M059J (cell line): ENCODE measurements at places on chromosomes 11 and 22.
A peak's percentile ranks its signal among the peaks of the same experiment; 100 is the strongest.

DNA sequence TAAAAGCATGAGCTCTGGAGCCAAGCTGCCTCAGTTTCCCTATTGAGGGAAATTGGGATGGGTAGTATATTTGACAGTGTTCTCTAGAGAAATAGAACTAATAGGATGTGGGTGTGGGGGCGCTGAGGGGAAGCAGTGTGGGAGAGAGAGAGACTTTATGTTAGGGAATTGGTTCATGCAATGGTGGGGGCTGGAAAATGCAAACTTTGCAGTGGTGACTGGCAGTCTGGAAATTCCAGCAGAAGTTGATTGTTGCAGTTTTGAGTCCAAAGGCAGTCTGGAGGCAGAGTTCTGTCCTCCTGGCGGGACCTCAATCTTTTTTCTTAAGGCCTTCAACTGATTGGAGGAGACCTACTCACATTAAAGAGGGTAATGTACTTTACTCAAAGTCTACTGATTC is 59.4 kb upstream of the SYT13 start:
- DNase-seq: no peak

GRCh38 chr11:101915791-101916291 is 481 bp downstream of the ANGPTL5 start:
- peak; percentile 76 for DNase-seq

DNA sequence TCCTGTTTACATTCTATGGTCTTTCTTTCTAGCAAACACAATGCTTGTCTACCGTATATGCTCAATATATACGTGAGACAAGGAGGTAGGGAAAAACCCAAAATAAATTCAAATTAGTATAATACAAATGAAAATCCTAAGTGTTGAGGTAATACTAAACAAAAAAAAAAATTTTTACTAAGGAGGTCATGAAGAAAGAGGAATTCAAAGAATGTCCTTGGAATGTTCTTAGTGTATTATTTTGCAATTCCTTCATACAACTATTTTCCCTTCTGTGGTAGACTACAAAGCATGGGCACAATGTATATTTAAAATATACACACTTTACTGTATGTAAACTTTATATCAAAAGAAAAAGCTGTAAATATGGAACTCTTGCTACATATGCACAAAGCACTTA is 36.4 kb downstream of the PIK3C2A start:
- peak; percentile 60 for DNase-seq

DNA sequence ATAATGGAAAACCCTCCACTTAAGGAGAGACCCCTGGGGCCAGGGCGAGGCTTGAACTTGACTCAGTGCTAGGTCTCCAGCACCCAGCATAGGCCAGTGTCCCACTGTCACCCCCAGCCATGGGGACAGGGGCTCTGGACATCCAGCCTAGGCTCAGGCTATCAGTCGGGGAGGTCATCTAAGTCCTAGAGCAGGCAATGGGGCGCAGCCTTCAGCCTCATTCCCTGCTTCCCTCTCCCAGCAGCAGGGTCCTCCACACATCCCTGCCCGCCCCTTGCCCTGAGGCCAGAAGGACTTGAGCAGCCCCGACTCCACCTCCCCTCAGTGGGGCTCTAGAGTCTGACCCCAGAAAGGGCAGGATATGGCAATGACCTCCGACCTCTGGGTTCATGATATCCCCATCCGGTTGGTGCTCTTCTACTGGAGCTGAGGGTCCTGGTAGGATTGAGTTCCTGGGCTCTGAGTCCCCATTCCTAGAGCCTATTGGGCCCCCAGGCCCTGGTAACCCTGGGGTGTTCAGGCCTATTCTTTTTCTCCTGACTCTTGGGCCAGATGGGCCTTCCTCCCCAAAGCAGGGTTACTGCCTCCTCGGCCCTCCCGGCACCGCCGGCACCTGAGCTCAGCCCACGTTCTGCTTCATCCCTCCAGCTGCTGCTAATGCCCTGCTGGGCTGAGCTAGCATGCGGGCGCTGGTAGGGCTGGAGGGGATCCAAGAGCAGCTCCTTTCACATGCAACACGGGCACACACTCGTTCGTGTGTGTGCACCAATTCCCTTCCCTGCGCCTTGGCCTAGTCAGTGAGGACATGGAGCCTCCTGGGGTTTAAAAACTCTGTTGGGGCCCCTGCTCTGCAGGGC is 4.4 kb downstream of the CST6 start:
- no peak for DNase-seq

GRCh38 chr11:3825473-3826154 is 15.1 kb downstream of the RHOG start:
- no peak for DNase-seq

GRCh38 chr11:86264649-86265048 is 20.1 kb downstream of the EED start:
- DNase-seq: no peak

DNA sequence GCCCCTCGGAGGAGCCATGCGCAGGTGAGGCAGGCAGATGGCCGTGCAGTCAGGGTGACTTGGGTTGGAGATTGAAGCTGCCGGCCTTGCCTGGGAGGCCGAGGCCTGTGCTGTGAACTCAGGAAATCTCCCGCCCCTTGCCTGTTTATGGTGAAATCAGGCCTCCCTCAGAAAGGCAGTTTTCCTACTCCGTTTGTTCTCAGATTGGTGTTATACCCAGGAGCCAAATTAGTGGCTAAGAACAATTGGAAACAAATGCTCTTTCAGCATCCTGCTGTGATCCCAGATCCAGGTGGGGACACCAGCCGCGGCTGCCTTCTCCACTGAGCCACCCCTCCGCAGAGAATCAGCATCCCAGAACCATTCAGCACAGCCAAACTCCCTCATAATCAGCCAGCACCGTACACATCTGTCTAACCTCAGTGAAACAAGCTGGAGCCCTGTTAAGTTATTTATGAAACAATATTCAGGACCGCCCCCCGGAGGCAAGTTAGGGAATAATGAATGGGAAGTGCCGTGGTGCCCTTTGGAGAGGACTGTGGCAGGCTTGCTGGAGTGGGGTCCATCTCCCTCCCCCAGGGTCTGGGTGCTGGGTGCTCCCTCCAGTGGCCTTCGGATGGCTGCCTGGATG is 60.0 kb downstream of the PKNOX2 start:
- peak; percentile 12 for DNase-seq

DNA sequence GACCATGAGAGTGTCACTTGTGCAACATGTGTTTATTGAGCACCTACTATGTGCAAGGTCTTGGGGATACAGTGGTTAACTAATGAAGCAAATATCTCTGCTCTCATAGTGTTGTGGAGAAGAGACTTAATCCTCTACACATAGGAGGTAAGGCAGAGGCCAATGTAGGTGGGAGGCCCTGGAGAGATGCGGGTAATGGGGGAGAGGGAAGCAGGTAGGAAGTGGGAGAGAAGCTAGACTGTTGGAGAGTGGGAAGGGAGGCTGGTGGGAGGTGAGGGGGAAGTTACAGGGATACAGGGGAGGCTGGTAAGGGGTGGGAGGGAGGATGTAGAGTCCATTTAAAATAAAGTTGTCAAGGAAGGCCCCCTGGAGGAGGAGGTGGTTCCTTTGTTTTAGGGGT is 240.0 kb downstream of the MIAT start:
- DNase-seq: no peak

GRCh38 chr22:43434275-43434927 is 22.6 kb downstream of the MPPED1 start:
- no peak for DNase-seq

- no peak for DNase-seq
Observed at GRCh38 chr22:24128631-24129262, 52.5 kb upstream of the SUSD2 start.

DNA sequence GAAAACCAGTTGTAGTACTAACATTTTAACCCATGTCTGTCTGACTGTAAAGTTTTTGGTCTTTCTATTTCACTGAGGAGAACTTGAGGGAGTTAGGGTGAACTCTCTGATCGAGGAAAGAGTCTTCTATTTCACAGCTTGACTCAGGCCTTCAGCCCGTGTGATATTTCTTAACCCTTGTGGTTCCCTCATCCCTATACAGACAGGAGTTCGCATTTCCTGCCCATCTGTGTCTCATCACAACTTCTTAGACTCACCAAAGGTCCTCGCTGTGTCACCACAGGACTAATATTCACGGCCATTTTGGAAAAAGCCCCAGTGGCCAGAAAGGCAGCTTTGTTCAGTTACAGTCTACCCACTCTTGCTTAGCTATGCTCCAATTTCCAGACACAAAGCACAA is 172.8 kb downstream of the FAM181B start:
- DNase-seq: no peak

GRCh38 chr11:1917523-1918435 is 1.7 kb upstream of the TNNT3 start:
- no peak for DNase-seq

DNA sequence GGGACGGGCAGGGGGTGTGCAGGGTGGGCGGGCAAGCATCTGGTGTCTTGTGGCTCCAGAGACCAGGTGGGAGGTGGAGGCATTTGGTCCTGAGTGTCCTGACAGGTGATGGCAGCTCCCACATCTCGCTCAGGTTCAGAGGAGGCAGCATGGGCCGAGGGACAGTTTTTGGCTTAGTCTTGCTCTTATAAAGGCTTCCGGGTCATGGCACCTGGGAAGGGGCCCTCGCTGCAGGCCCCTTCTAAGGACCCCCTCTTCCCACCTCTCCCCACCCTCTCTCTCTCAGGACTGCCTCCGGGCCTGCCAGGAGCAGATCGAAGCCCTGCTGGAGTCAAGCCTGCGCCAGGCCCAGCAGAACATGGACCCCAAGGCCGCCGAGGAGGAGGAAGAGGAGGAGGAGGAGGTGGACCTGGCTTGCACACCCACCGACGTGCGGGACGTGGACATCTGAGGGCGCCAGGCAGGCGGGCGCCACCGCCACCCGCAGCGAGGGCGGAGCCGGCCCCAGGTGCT is 9.9 kb downstream of the CCND1 start:
- DNase-seq: no peak

DNA sequence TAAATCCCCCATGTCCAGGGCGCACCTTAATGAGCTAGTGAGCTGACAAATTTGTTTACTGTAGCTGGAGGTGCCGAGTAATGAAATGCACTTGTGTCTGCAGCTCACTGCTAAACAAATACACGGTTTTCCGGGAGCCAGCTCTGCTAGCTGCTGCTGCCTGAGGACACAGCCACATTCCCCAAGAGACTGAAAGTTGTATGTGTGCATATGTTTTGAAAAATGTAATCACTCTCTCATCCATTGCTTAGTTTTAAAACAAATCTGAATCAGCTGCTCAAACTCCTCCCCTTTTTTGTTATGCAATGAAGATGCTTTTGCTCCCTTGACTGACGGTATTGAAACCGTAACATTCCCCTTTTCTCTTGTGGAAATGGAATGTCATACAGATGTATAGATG is 62.4 kb upstream of the NNMT start:
- DNase-seq: no peak

- no peak for DNase-seq
Observed at GRCh38 chr11:1608363-1608762, at the start of gene KRTAP5-3. Gene KRTAP5-3 (minus strand): TSS chr11:1608463. CDS start chr11:1608385, 78 bp downstream.

- DNase-seq: no peak
Observed at GRCh38 chr11:36421546-36422155, 88.4 kb downstream of the TRAF6 start.

- no peak for DNase-seq
Observed at GRCh38 chr22:40057652-40058051, 62.9 kb downstream of the FAM83F start.

- peak; percentile 80 for DNase-seq
Observed at GRCh38 chr11:127994736-127995135, 592.6 kb downstream of the ETS1 start.

GRCh38 chr11:8826139-8826786 is 84.7 kb upstream of the AKIP1 start:
- peak; percentile 71 for DNase-seq

- DNase-seq: no peak
Observed at GRCh38 chr11:83409476-83409875, 123.3 kb upstream of the CCDC90B start.

- DNase-seq: peak; percentile 42
Observed at GRCh38 chr11:10377183-10377582, 72.3 kb downstream of the ADM start.

GRCh38 chr11:128490092-128490491 is 97.3 kb downstream of the ETS1 start:
- no peak for DNase-seq

GRCh38 chr11:118224511-118225188 is at the start of gene JAML:
Gene JAML (minus strand): TSS chr11:118225011. CDS start chr11:118214866, 10,145 bp downstream.
- no peak for DNase-seq

DNA sequence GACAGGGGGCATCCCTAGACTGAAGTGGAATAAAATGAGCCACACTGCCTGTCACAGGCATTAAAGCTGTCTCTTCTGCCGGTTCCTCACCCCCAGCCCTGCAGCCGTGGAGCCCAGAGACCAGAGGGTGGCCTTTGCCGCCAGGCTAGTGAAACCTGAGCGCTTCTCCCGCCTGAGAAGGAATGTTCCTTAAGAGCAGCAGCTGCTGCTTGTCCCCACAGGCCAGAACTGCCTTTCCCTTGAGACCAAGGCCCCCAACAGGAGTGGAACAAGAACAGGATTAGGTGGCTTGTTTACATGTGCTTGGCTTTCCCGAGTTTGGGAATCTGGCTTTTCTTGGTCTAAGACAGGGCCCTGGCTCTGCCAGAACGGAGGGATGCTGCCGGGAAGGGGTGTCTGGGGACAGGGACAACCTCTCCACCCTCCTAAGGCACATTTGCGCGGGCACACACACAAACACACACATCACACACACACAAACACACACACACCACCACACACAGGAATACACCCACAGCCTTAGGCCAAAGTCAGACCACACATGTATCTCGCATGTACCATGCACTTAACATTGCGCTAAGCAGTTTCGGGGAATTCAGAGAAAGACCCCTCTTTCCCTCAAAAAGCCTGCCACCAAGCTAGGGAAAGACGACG is 91.8 kb downstream of the FEZ1 start:
- DNase-seq: no peak

DNA sequence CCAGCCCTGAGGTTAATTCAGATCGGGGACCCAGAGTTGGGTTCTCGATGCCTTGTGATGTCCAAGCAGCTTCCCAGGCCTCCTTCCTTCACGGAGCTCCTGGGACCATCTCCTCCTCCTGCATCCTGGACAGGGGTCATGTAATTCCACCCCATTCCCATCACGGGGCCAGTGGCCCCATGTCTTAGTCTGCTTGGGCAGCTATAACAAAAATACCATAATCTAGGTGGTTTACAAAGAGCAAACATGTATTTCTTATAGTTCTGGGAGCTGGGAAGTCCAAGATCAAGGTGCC is 41.7 kb upstream of the PRDM11 start:
- no peak for DNase-seq

- no peak for DNase-seq
Observed at GRCh38 chr11:60791153-60791933, 6.2 kb downstream of the MS4A10 start.

DNA sequence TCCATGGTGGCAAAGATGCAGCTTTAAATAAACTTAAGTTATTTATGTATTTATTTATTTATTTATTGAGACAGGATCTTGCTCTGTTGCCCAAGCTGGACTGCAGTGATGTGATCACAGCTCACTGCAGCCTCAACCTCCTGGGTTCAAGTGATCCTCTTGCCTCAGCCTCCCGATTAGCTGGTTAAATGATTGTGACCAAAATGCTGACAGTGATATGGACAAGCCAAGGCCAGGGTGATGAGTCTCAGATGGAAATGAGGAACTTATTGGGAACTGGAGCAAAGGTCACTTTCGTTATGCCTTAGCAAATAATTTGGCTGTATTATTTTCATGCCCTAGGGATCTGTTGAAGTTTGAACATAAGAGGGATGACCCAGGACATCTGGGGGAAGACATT is 9.3 kb upstream of the LRP5 start:
- DNase-seq: no peak

GRCh38 chr11:109223451-109223850 is 198.5 kb upstream of the C11orf87 start:
- no peak for DNase-seq
